ENCODE measurements at places on chromosomes 7 and 10.

- DNase-seq, result no peak
These were observed 107.7 kb upstream of the ADO start for GRCh38 chr10:62696798-62697197.

GRCh38 chr10:70563230-70563629 lies 39.3 kb downstream of the PRF1 start:
- DNase-seq, result no peak

GRCh38 chr10:96890580-96890979 lies 58.5 kb downstream of the LCOR start:
- no peak for DNase-seq

DNA sequence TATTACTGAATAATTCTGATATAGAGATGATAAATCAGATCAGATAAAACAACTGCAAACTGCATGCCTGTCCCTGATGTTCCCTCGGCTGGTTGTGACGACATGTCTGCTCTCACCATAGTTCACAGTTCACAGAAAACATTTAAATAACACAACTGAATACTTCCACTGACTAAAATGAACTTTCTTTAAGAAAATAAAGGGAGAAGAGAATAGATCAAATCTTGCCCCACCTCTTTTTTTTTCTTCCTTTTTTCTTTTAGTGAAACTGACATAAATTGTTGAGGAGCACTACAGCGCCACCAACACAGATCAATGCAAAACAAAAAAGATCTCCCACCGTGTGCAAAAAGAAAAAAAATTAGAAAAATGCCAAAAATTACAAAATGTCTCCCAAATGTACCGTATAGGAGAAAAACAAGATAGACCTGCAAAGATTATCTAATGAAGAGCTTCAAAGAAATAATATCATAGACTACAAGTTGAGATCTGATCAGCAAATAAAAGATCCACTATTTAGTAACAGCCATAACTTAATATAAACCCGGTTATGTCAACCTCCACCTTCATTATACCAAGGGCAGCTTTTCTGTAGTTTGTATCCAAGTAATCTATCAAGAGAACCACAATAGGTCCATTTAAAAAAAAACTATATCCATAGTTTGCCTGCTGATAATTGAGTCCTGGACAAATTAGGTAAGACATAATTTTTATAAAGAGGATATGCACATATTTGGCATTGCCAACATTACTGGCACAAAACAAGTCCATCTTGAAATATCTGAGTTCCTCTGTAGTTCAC lies 30.7 kb upstream of the EPC1 start:
- peak; percentile 30 for DNase-seq

DNA sequence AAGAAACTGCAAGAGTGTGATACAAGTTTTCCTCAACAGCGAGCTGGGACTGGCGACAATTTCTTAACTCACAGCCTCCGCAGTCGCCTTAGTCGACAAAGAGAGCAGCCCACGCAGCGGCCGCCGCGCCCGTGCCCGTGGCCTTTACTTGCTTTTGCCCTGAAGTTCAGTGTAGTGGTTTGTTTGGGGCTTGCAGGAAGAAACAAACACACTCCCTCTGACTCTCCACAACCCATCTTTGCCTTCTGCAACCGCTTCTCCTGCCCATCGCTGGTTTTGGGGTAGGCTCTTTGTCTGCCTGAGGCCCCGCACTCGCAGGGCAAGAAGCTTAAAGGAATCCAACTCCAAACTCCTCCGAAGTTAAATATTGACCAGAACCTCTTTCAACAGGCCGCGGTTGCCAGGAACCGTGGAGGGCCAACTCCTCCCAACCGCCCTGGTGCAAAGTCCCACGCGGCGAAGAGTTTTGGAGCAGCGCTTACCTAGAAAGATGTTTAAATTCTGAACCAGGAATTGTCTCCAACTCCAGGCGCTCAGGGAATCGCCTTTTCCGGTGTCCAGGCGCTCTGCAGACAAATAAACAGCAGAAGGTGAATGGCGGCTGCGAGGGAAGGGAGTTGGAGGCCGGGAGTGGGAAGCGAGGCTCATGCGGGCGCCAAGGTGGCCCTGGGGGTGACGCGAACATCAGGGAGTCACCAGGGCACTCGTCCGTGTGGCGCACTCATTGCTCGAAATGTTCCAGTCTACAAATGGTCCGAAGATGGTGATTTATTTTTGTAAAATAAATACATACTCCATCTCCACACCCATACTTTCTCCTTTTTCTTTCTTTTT lies 8.3 kb downstream of the HOXA4 start:
- DNase-seq, result no peak

GRCh38 chr10:127135844-127136577 lies 60.4 kb downstream of the INSYN2A start:
- no peak for DNase-seq

DNA sequence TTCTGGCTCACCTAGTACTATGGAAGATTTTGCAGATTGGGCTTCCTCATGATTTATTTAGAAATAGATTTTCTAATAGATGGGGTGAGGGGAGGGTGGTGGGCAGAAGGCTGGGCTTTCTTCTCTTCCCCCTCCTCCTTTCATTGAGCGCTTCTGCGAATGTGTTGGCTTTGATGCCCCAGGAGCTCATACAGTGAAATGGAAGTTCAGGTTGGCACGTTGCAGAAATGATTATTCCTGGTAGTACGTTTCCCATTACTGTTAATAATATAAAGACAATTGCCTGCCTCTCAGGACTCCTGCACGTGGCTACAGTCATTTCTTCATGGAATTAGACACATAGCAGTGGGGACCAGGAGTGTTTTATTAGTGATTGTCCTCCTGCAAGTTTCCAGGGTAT lies 39.8 kb downstream of the TCF7L2 start:
- no peak for DNase-seq

Data from GM12864 (cell line).